ENCODE measurements at places on chromosomes 4 and X.

GRCh38 chr4:105896461-105896942, 1.2 kb downstream of the NPNT start:
- no peak for DNase-seq

GRCh38 chr4:54929459-54929858, 195.9 kb downstream of the KDR start:
- no peak for DNase-seq

DNA sequence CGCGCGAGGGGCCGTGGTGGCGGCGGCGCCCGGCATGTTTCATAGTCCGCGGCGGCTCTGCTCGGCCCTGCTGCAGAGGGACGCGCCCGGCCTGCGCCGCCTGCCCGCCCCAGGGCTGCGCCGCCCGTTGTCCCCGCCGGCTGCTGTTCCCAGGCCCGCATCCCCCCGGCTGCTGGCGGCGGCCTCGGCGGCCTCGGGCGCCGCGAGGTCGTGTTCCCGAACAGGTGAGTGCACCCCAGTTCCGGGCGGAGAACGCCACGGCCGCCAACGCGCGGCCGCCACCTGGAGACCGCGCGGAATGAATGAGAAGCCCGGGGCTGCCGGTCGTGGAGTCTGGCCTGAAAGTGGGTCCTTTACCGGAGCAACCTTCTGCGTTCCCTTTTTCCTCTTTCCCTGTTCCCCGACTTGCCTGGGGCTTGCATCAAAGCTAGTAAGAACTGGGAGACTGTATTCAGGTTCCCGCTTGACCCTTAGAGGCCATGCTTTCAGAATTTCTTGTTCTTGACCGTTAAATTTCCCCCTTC, 429 bp downstream of the NOCT start:
- DNase-seq, result peak; percentile 34

GRCh38 chrX:101252634-101253033, 33.0 kb downstream of the DRP2 start:
- DNase-seq, result no peak

DNA sequence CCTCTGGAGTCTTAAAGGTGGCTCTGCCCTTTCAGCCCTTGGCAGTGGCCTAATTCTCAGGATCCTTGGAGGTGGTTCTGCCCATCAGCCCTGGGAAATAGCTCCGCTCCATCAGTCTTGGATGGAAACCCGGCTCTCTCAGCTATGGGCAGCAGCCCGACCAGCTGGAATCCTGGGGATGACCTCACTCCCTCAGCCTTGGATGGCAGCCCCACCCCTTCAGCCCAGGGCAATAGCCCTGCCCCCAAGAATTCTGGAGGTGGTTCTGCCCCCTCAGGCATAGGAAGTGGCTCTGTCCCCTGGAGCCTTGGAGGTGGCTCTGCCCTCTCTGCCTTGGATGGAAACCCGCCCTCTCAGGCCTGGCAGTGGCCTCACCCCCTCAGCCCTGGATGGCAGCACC, 127.7 kb downstream of the RBMX2 start:
- no peak for DNase-seq

- no peak for DNase-seq
Observed at GRCh38 chr4:179880756-179881155, 2362.4 kb upstream of the TENM3 start.

DNA sequence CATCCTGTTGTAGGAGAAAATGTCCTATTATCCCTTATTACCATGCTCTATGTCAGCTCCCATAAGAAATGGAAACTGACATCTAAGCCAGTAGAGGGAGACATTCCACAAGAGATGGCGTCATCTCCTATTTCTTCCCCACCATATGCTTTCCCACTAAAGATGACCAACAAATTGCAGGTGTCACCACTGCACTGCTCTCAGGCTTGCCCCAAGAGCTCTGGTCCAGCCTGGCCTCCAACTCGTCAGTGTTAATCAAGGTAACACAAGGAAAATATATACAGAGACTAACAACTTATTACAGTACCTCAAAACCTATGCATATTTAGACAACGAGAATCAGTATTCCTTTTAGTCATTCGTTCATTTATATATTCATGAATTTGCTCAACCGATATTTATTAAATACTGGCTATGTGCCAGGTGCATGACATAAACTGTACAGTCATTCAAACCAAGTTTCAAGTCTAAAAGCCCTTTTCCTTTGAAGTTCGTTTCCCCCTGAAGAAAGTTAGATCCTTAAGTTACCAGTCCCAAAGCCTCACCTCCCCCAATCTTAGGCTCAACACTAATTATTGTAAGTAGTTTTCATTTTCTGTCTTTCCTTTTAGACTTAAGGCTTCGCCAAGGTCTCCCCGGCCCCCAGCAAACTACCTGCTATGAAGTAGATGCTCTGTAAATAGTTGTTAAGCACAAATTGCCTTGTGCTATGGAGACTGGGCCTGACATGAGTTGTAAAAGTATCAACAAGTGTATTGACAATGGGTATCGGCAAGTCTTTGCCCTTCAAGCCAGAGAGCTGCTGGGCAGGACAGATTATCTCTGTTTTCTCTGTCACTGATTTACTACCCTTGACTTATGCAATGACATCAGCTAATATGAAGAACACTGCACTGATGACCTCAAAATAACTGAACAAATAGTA, 3.1 kb upstream of the FGB start:
- DNase-seq, result no peak

DNA sequence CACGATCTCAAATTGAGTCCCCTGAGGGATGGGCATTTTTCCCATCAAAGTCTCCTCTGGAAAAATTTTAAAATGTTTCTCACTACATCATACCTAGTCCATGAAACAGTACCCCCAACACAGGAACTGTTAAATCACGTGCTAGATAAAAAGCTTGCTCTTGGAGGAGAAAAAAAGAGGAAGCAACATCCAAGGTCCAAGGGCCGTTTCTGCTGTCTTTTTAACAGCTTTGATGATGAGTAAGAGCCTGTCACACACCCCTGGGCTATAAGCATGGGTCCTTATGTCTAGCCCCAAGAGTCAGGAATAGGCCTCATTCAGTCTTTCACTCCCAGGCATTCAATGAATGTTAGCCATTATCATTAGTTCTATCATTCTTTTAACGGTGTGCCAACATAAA, 128.9 kb downstream of the SH3KBP1 start:
- no peak for DNase-seq

- no peak for DNase-seq
Observed at GRCh38 chrX:40262157-40263013, 164.6 kb upstream of the BCOR start.

- DNase-seq, result no peak
Observed at GRCh38 chr4:24070117-24070516, 180.3 kb upstream of the PPARGC1A start.
